ENCODE measurements at places on chromosomes 7 and 10.

DNA sequence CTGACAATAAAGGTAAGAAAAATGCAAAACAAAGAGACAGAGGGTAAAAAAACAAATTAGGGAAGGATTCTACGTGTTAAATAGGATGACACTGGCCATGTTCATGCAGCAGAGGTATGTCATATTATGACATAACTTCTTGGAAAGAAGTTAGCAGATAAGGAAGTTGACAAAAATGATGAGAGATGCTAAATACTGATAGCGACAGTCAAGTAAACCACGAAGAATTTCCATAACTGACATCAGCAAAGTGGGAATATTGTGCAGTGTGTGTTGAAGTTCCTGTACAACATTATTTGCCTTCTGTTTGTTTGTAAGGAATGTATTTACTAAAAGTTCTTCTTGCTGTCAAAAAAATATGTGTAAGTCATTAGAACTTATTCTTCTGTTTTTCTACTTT lies 29.5 kb downstream of the MDH2 start:
- no peak for DNase-seq

- no peak for DNase-seq
These were observed 31.7 kb downstream of the GPR22 start for GRCh38 chr7:107501593-107501992.

GRCh38 chr7:44348300-44348699 lies 22.9 kb upstream of the CAMK2B start:
- peak; percentile 5 for DNase-seq

- DNase-seq = no peak
These were observed 47.7 kb upstream of the ZNF479 start for GRCh38 chr7:57179776-57180415.

GRCh38 chr7:137987968-137988367 lies 13.9 kb downstream of the CREB3L2 start:
- DNase-seq = no peak

DNA sequence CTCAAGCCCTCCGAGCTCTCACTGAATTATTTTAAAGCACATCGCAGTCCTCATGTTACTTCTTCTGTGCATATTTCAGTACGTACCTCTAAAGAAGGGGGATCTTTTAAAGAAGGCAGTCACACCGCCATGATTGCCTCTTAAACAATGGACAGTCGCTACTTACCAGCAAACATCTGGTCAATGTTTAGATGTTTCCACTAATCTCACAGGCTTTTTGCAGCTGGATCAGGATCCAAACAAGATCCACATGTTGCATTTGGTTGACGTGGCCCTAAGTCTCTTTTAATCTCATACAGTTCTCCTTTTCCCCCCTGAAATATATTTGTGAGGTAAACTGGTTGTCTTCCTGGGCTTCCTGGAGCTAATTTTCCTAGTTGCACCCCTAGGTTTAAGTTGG lies 50.0 kb downstream of the PRF1 start:
- DNase-seq = no peak

DNA sequence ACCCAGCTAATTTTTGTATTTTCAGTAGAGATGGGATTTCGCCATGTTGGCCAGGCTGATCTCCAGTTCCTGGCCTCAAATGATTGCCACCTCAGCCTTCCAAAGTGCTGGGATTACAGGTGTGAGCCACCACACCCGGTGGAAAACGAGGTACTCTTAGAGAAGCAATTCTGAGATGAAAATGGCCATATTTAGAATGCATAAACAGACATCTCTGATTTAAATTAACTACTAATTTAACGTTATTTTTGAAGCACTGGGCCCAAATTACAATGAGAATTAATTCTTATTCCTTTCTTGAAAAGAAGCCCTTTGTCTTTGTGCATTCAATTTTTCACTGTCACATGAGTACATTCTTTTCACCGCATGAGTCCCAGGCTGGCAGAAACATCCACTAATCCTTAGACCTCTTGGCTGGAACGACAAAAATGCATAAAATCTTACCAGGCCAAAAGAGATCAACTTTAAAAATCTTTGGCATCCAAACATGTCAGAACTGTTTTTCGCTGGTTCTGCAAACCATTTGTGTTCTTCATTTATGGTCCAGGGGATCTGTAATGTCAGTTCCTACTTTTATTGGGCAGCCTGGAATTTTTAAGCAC lies 60.1 kb upstream of the CAPZA2 start:
- no peak for DNase-seq

- DNase-seq = no peak
These were observed 35.4 kb downstream of the CHN2 start for GRCh38 chr7:29229946-29230345.

- DNase-seq = no peak
These were observed 454.5 kb downstream of the DNAJB6 start for GRCh38 chr7:157791261-157791660.

GRCh38 chr7:30804078-30804661 lies 33.0 kb downstream of the MINDY4 start:
- no peak for DNase-seq

GRCh38 chr10:114869520-114869892 lies 47.9 kb downstream of the FHIP2A start:
- DNase-seq = no peak

Data from NCI-H510A (cell line).